ENCODE measurements at places on chromosomes 12 and 14.

GRCh38 chr14:102817942-102818940, 41.0 kb downstream of the TRAF3 start:
- no peak for DNase-seq

GRCh38 chr14:95185033-95185766, 27.9 kb upstream of the DICER1 start:
- no peak for DNase-seq

- DNase-seq = no peak
Observed at GRCh38 chr12:17326649-17327048, 720.7 kb upstream of the LMO3 start.

DNA sequence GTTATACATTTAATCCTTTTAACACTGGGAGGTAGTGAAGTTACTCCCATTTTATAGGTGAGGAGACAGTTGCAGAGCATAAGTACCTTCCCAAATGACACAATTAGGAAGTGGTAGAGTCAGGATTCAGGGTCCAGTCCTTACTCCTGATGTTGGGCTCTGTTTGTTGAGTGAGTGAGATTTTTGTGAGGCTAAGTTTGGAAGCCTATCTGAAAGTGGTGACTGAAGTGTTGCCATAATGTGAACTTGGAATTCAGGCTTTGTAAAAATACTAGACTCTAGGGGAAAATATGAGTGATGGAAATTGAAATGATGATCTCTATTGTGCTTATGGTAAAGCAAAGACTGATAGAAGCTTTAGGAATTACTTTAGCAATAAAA, 2.2 kb downstream of the NUDT4 start:
- DNase-seq = no peak

DNA sequence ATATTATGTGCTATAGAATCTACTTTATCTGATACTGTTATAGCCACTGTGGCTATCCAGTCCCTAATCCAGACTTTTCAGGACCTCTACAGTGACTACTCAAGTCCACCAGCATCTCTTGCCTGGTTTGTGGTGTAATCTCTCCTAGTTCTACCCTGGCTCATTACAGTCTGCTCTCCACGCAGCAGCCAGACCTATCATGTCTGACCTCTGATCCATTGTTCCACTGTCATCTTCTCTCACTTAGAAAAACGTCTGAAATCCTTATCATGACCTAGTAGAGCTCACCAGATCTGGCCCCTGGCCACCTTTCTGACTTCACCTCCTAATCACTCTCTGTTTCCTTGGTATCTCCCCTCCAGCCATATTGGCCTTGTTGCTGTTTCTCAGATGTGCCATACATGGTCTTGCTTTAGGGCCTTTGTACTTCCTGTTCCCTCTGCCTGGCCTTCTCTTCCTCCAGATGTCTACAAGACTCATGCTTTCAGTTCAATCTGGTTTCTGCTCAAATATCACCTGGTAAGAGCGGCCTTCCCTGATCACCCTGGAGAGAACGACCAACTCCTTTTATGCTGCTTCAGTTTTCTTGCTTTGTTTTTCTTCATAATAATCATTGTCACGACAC, 475.5 kb downstream of the AACS start:
- no peak for DNase-seq

DNA sequence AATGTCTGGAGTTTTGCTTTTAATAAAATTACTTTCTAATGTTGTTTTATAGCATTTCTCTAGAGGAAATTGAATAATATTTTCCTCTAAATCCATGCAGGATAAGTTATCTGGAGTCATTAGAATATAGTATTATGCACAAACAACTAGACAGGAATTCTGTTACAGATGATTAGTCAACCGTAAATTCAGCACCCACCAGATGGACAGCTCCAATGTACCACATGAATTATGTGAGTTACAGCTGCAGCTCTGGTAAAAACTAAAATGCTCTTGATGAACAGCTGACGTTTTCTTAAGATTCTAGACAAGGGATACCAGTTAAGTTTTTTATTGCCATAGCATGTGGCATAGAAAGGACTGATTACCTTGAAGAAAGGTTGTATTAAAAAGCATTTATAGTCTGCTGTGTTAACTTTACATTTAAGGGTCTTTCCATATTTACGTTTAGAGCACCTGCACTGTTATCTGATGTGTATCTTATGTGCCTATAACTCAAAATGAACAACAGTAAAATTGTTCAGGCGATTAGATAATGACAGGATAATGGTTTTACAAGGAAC, 321.4 kb upstream of the LRFN5 start:
- no peak for DNase-seq

GRCh38 chr12:52366738-52367485, at the start of gene KRT85:
Gene KRT85, minus strand, starts transcription at chr12:52367481. Its CDS starts 76 bp downstream, at chr12:52367405.
- no peak for DNase-seq

GRCh38 chr12:50142993-50143392, 24.2 kb downstream of the CERS5 start:
- no peak for DNase-seq

GRCh38 chr14:23636317-23637211, at the start of gene DHRS2:
Gene DHRS2, plus strand, starts transcription at chr14:23636364. Its CDS starts 2,501 bp downstream, at chr14:23638865.
- no peak for DNase-seq

- DNase-seq = no peak
Observed at GRCh38 chr12:113142173-113142885, 6.8 kb upstream of the RASAL1 start.

DNA sequence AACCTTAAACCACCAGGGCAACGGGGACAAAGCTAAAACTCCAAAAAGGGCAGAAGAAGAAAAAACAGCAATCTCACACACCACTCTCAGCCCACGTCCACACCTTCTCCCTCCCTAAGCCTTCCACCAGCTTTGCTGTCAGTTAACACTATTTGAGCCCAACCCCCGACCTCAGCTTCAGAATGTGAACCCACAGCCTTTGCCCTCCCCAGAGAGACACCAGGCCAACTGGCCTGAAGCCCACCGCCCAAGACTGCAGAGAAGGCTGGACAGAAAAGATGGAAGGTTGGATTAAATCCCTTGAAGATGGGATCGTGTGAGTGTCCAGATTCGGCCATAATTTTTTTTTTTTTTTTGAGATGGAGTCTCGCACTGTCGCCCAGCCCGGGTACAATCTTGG, 22.4 kb downstream of the IRF2BPL start:
- DNase-seq = no peak

Data from T-helper 1 cell (primary cell).